ENCODE measurements at places on chromosomes 5 and 9.

DNA sequence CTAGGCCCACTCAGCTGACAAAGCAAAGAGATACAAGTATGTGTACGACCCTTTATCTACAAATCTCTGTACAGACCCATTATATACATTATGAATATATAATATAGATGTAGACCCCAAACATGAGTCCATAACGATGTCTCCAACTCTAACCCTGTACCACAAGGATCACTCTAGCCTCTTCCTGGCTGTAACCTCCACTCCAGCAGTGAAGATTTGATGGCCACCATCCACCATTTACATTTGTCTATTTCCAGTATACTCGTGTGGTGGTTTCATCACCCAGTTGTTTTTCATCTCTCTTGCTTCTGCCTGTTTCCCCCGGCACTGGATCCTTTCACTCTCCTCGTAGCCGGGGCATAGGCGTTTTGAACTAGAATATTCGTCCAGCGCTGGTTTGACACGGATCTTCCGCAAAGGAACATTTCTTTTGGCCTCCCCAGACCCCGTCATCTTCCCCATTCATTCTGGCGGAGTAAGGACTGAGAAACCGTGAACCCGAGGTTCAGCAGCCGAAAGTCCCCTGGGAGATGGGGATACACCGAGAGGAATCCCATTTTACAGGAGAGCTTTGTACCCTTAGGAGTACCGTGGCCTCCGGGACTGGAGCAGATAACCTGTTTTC, 828 bp upstream of the TRIO start:
- DNase-seq = no peak

DNA sequence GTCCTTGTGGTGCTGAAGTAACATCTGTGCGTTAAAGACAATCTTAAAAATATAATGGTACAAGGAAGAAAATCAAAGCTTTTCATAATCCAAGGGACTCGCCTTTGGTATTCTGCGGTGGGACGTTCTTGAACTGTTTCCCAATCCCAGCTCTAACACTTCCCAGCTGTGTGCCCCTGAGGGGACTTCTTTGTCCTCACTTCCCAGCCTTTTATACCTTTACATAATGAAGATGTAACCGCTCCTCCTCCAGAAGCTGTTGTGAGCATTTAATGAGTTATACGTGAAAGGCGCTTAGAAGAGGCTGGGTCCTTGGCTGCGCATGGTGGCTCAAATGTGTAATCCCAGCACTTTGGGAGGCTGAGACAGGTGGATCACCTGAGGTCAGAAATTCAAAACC, 16.9 kb downstream of the STK10 start:
- DNase-seq = no peak

GRCh38 chr5:171496456-171496855, 77.0 kb downstream of the FGF18 start:
- no peak for DNase-seq

- DNase-seq = no peak
Observed at GRCh38 chr9:115525111-115526058, 407.4 kb upstream of the TNC start.

GRCh38 chr9:4836676-4837075, 43.9 kb downstream of the RCL1 start:
- no peak for DNase-seq

- DNase-seq = no peak
Observed at GRCh38 chr9:23005156-23005555, 558.5 kb downstream of the DMRTA1 start.

DNA sequence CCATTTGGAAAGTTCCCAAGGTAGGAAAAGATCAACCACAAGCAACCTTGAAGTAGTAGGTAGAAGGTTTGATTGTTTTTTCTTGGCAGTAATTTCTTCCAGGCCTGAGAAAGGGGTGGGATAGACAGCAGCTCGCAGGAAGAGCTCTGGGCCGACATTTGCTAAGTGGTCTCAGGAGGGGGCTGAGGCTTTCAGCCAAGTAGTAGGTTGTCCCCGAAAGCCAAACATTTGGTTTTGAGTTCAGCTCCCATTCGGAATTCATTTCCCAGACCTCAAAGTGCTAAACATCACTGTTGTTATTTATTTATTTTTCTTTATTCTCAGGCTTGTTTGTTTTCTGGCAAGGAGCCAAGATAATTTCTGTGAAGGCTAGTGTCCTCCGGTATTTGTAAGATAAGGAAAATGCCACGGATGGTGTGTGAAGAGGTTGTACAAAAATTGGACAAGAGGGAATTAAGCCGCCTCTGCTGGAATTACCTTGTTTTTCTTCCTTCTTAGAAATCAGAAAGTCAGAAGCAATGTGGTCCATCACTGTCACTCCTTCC, 112.1 kb downstream of the KIF4B start:
- no peak for DNase-seq

DNA sequence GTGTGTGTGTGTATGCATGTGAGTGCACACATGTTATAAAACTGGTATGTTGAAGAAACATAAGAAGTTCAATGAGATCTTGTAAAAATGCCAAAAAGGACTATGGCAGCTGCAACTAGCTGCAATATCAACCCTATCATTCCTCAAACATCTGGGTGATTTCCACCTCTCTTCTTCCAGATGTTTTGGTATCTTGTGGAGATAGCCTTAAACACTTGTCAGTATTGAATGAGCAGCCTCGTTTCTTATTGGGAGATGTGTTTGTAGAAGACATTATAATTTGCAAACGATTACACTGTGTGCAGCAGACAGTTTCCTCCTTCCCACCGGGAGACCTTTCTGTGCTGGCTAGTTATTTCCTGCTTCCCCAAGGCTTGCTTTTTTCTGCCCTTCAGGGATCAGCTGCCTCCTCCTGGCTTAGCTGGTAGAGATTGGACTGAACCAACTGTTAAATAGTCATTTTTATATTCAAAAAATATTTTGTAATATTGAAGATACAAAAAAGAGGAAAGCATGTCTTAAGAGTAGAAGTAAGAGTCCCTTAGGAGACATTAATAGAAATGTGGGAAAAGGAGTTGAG, 168.4 kb upstream of the MPDZ start:
- DNase-seq = no peak

- DNase-seq = no peak
Observed at GRCh38 chr5:100757618-100758017, 145.5 kb downstream of the ST8SIA4 start.

All from cortex of kidney (tissue), 1 donor.